Left lobe of liver (tissue), 2 donors: ENCODE measurements at places on chromosomes 12 and 14. TPM values are rescaled to one million over a fixed set of nuclear protein-coding genes. Genes with fewer than 3 reads are reported as not detected.

HPD gene
- total RNA-seq, result 1,410 TPM

OTX2 gene
- total RNA-seq, result not detected

CLEC1A gene
- 0.70 TPM for total RNA-seq

EP400 gene
- 14.3 TPM for total RNA-seq

BAG5 gene
- total RNA-seq, result 7.5 TPM

SLC5A8 gene
- total RNA-seq, result not detected

PSME1 gene
- 98.1 TPM for total RNA-seq

- no peak for DNase-seq
Observed at GRCh38 chr14:80698974-80699373, 242.6 kb downstream of the CEP128 start.

DNA sequence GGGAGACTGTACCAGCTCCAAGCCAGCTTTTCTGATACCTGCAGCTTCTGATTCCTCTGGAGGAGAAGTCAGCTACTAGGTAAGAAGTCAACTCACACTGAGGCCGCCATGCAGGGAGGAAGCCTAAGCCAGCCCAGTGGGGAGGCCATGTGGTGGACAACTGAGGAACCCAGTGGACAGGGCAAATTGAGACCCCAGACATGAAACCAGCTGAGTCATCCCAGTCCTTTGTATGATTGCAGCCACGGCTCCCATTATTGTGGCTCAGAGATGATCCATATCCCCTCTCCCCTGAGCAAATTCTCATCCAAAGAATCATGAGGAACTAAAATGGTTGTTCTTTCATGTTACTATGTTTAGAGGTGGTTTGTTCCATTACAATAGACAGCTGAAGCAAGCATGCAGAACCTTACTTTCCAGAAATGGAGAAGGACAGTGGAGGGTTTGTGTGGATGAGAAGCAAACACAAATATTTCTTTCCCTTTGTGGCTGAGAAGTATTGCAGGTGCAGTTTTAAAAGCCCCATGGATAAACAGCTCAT lies 1147.3 kb upstream of the TMEM132C start:
- DNase-seq, result no peak

DNA sequence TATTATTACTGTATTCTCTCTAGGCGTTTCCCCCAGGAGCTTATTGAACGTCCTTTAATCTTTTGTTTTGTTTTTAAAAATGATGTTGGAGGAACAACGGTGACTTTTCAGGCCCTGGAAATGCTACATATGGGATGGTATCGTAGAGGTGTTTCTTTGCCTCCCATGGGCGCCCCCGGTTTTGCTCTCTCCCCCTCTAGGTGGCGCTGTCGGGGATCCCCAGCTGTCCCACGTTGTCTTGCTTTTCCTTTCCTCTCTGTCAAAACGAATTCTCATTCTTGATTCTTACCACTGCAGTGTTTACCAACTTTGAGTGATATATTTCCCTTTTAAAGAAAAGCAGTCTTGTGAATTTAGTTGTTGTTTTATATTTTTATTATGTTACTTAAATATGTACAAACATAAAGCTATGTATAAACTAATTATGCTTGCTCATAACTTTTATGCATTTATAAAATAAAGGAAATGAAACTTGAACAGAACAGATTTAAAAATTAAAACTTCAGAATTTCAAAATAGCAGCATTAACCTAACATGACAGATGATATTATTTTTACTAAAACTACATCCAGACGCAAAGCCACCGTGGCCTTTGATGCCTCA lies 171.9 kb downstream of the RGS6 start:
- DNase-seq, result no peak

DNA sequence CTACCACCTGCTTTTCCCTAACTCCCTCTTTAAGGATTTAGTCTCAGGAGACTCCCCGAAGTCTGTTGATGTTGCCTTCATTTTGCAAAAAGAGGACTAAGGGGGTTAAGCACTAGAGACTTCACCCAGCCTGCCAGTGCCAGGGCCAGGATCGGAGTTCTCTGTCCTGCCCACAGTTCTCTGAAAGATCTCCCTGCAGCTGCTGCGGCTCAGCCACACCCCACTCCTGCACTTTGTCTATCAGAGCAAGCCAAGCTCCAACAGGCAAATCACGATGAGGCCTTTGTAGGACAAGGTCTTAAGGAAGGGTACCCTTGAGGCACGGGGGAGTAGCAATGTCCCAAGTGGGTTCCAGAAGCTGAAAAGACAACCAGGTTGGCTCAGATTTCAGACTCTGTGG lies 148.8 kb upstream of the EGLN3 start:
- DNase-seq, result no peak

GRCh38 chr14:96739200-96739910 lies 57.8 kb upstream of the VRK1 start:
- DNase-seq, result no peak

- DNase-seq, result no peak
Observed at GRCh38 chr12:92606956-92607355, 95.8 kb upstream of the PLEKHG7 start.

- no peak for DNase-seq
Observed at GRCh38 chr12:114968727-114969126, 284.8 kb upstream of the TBX3 start.

GRCh38 chr12:123150275-123150743 lies 581 bp downstream of the PITPNM2 start:
- DNase-seq, result peak; percentile 66

GRCh38 chr14:65012353-65012752 lies 25.7 kb downstream of the FNTB start:
- peak; percentile 32 for DNase-seq

GRCh38 chr12:22329621-22330020 lies 4.9 kb downstream of the ST8SIA1 start:
- no peak for DNase-seq

DNA sequence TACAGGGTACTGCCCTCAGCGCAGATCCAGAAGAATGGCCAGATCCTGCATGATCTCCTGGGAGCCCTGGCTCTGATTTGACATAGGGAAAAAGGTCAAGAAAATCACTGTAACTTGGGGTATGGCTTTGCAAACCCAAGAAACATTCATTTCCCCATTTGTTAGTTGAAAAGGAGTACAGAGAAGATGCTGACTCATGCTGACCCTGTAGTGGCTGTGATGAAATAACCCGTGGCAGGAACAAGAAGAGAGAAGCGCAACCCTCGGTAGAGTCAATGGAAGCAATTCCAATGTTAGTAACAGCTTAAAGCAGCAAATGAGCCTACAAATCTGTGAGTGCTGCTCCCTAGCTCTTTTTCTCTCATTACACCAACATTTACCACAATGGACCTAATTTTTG lies 281.6 kb upstream of the NPAS3 start:
- no peak for DNase-seq

- DNase-seq, result no peak
Observed at GRCh38 chr12:1567852-1568251, 26.5 kb downstream of the FBXL14 start.

DNA sequence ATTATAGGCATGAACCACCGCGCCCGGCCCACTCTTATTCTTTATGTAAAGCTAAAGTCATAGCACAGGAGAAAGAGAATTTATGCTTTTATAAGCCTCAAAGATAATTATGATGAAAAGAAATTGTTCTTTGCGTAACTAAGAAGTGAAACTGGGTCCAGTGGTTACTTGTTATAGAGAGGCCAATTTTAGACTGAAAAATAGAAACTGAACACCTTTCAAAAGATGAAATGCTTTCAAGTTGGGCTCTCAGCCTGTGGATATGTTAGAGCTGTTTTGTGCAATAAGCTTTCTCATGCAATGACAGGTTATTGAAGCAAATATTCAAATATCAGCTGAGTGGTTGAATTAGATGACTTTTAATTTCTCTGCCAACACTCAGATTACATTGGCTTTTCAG lies 7.9 kb downstream of the TMEM253 start:
- DNase-seq, result no peak

DNA sequence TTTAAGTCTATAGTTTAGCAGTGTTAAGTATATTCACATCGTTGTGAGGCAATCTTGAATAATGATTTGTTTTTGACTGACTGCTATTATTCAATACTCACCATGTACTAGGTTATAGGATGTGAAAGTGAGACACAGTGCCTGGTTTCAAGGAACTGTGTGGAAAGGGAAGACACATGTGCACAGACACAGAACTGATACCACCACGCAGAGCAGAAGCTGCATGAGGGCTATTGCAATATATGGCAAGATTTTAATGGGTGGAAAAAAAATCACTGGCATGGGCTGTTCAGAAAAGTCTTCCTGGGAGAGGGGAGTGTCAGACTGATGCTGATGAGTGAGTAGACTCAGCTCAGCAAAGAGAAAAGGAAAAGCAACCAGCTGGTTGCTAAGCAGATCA lies 10.4 kb downstream of the SLC7A8 start:
- DNase-seq, result no peak

GRCh38 chr14:102303664-102304063 lies 1.3 kb downstream of the MOK start:
- DNase-seq, result no peak

GRCh38 chr12:1373901-1374735 lies 220.3 kb downstream of the FBXL14 start:
- DNase-seq, result no peak
